ENCODE measurements at places on chromosomes 1 and 21. TPM values are rescaled to one million over a fixed set of nuclear protein-coding genes. Genes with fewer than 3 reads are reported as not detected.
A peak's percentile ranks its signal among the peaks of the same experiment; 100 is the strongest.

The S100A12 gene
- not detected for total RNA-seq

- H3K4me1 ChIP-seq: peaks cover 49% of the 10 kb centered on the region
- DNase-seq: no peak
- H3K36me3 ChIP-seq: no peaks in the 10 kb centered on the region
- peak overlapping the region; percentile 60 for H3K4me3 ChIP-seq
- H3K27ac ChIP-seq: peak overlapping the region; percentile 86
- H3K27me3 ChIP-seq: no peaks in the 10 kb centered on the region
Measured at GRCh38 chr1:109398343-109399225, 866 bp upstream of the SORT1 start.

GRCh38 chr1:169460191-169460833 lies 25.4 kb downstream of the SLC19A2 start:
- peak; percentile 27 for DNase-seq
- H3K4me1 ChIP-seq: no peaks in the 10 kb centered on the region
- no peaks in the 10 kb centered on the region for H3K27me3 ChIP-seq
- peak overlapping the region; percentile 1 for H3K4me3 ChIP-seq
- peaks cover 11% of the 10 kb centered on the region for H3K36me3 ChIP-seq

The UHMK1 gene
- 81.8 TPM for total RNA-seq

DNA sequence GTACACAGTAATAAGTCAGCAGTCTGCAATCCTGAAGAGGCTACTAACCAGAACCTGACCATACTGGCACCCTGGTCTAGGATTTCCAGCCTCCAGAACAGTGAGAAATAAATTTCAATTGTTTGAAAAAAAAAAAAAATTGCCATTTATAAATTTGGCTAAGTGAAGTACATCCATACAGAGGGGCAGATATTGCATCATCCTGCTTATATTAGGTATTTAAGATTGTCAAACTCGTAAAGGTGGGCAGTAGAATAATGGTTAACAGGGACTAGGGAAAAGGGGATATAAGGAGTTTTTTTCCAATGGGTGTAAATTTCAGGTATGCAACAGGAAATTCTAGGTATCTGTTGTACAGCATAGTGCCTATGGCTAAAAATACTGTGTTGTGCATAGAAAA lies 1250.9 kb downstream of the BRINP3 start:
- no peaks in the 10 kb centered on the region for H3K27me3 ChIP-seq
- no peak overlapping the region for H3K27ac ChIP-seq
- H3K4me3 ChIP-seq: no peak overlapping the region
- no peak for DNase-seq
- no peaks in the 10 kb centered on the region for H3K36me3 ChIP-seq

DNA sequence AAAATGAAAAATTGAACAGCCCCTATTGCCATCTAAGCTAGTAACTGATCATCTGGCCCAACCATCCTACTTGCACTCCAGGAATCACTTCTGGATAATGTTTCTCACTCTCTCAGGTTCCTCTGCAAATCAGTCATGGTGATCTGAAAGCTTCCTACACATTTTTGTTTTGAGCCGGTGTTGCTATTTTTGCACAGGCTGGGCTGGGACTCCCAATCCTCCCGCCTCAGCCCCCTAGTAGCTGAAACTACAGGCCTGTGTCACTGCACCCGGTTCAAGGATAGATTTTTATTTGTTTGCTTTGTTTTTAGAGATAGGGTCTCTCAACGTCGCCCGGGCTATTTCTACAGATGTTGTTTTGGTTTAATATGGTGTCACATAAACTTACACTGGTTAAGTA lies 40.5 kb upstream of the HMCN1 start:
- DNase-seq: no peak
- H3K4me3 ChIP-seq: peak overlapping the region; percentile 8
- no peaks in the 10 kb centered on the region for H3K27me3 ChIP-seq
- peak overlapping the region; percentile 72 for H3K27ac ChIP-seq
- no peaks in the 10 kb centered on the region for H3K36me3 ChIP-seq

- H3K4me3 ChIP-seq: no peak overlapping the region
- no peaks in the 10 kb centered on the region for H3K27me3 ChIP-seq
- peaks cover 15% of the 10 kb centered on the region for H3K4me1 ChIP-seq
- no peak for DNase-seq
- no peak overlapping the region for H3K27ac ChIP-seq
Measured at GRCh38 chr21:33552093-33552998, 9.5 kb downstream of the SON start.

The COL16A1 gene
- total RNA-seq: 5.0 TPM

- H3K36me3 ChIP-seq: no peaks in the 10 kb centered on the region
- H3K27me3 ChIP-seq: no peaks in the 10 kb centered on the region
- H3K4me1 ChIP-seq: no peaks in the 10 kb centered on the region
- H3K4me3 ChIP-seq: no peak overlapping the region
- no peak overlapping the region for H3K27ac ChIP-seq
- no peak for DNase-seq
Measured at GRCh38 chr1:36119456-36119855, 5.6 kb downstream of the COL8A2 start.

GRCh38 chr1:118751166-118751565 lies 237.0 kb downstream of the TBX15 start:
- H3K4me1 ChIP-seq: no peaks in the 10 kb centered on the region
- no peak overlapping the region for H3K4me3 ChIP-seq
- no peak for DNase-seq

DNA sequence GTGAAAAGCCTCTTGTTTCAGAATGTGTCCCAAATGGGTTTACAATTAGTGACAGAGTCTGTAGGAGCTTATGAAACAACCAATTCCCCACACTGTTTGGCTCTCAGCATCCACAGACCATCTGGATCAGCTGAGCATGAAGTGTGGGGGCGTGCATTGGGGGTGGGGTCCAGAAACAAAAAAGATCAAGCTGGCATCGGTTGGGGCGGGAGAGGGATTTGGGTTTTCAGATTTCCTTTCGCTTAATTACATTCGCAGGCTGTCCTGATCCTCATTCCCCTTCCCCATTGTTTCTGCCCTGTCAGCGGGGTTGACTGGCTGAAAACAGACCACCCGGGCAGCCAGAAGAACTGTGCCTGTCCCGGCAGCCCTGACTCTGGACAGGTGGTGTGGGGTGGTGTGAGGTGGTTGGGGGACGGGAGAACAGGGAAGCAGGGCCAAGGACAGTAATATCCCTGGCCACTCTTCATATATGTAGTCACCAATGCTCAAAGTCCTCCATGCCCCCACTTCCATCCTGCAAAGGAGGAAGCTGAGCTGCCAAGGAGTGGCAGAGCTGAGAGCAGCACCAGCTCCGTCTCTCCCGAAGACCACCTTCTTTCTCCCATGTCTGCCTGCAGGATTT lies 92.0 kb downstream of the IER5 start:
- DNase-seq: no peak
- no peak overlapping the region for H3K27ac ChIP-seq
- H3K27me3 ChIP-seq: no peaks in the 10 kb centered on the region
- peaks cover 40% of the 10 kb centered on the region for H3K4me1 ChIP-seq

The LCE1B gene
- total RNA-seq: not detected

GRCh38 chr1:27865821-27866220 lies 6.5 kb upstream of the THEMIS2 start:
- H3K27me3 ChIP-seq: no peaks in the 10 kb centered on the region
- no peak overlapping the region for H3K27ac ChIP-seq
- peaks cover 3% of the 10 kb centered on the region for H3K4me1 ChIP-seq
- no peak for DNase-seq
- no peak overlapping the region for H3K4me3 ChIP-seq

GRCh38 chr1:217076902-217077301 lies 353.7 kb upstream of the ESRRG start:
- H3K27ac ChIP-seq: peak overlapping the region; percentile 46
- no peak for DNase-seq
- no peaks in the 10 kb centered on the region for H3K36me3 ChIP-seq
- peak overlapping the region; percentile 26 for H3K4me3 ChIP-seq
- no peaks in the 10 kb centered on the region for H3K27me3 ChIP-seq

DNA sequence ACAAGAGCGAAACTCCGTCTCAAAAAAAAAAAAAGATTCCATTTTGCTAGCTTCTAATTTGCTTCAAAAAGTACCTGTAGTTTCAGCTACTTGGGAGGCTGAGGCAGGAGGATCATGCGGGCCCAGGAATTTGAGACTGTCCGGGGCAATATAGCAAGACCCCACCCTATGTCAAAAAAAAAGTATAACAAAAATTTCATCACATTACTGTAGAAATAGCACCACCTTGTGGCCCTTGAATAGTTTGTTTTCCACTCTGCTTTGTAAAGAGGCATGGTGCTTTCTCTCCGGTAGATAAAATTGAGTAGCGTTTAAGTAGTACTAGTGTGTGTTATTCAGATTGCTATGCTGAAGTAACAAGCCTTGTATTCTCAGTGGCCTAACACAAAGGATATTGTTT lies 18.2 kb upstream of the MSTO1 start:
- no peaks in the 10 kb centered on the region for H3K4me1 ChIP-seq
- H3K4me3 ChIP-seq: no peak overlapping the region
- no peak for DNase-seq
- H3K27me3 ChIP-seq: no peaks in the 10 kb centered on the region
- no peak overlapping the region for H3K27ac ChIP-seq
